CD4-positive, alpha-beta T cell treated with Interleukin-1 beta for 1 hour (primary cell): ENCODE measurements at places on chromosomes 6 and 20.

DNA sequence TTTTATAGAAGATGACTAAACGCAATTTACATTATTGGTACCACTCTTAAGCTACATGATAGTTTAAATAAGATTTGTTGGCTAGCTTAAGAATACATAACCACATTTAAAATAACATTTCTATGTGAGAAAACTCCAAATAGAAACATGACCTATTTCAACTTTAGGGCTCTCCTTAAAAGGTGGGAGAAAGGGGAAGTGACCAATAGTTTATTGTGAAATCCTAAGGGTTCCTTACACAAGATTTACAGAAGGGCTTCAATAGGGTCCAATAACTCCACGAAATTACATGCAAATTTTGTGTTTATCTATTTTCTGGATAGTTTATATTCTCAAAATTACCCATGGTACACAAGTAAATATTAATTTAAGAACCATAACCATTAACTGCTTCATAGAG lies 91.6 kb upstream of the DST start:
- DNase-seq: no peak

DNA sequence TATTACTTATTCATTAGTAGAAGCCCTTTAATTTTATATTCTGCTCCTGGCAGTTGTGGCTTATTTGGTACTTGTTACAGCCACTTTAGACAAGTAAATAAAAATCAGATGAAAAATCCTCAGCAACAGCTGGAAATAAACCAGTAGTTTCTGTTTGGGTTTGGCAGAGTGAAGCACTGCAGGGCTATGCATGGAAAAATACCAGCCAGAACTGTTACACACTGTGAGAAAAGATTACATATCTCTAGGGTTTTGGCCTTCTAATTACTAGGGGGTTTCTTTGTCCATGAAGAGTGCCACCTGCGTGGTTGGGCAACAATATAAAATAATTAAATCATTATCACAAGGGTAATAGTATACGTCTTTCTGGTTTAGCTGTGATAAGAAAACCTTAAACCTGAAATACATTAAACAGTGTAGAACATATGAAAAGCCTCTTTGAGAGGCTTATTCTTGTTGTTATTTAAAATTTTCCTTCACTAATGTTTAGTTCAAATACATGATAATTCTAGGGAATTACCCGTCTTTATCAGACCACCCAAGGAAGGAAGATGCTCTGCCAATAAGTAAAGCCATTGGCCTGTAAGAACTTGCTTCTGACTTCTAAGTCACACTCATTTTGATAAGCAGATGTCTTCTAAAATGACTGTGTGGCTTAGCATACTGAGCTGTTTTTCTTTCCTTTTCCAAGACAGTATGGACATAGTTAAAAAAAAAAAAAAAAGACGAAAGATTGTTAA lies 320.0 kb upstream of the FLRT3 start:
- DNase-seq: no peak

- no peak for DNase-seq
These were observed 130.5 kb upstream of the MAN1A1 start for GRCh38 chr6:119479860-119480655.

GRCh38 chr6:145829102-145829501 lies 14.5 kb upstream of the FBXO30 start:
- no peak for DNase-seq

- no peak for DNase-seq
These were observed 42.6 kb upstream of the ZNFX1 start for GRCh38 chr20:49320460-49320859.

DNA sequence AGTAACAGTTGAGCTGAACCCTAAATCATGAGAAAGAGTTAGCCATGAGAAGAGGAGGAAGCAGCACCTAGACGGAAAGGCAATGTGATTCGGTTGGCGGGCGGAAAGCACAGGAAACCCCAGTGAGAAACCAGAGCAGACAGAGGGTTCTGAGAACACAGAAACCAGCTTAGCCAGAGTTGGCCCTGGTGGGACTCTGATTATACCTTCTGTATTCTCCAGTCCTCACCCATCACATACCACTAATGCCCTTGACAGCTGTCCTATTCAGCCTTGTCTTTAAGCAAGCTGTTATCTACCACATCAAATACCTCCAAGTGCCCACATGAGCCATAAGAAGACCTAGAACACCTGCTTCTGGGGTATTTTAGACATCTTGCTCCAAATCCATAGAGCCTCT lies 58.9 kb upstream of the LRRC1 start:
- DNase-seq: no peak

DNA sequence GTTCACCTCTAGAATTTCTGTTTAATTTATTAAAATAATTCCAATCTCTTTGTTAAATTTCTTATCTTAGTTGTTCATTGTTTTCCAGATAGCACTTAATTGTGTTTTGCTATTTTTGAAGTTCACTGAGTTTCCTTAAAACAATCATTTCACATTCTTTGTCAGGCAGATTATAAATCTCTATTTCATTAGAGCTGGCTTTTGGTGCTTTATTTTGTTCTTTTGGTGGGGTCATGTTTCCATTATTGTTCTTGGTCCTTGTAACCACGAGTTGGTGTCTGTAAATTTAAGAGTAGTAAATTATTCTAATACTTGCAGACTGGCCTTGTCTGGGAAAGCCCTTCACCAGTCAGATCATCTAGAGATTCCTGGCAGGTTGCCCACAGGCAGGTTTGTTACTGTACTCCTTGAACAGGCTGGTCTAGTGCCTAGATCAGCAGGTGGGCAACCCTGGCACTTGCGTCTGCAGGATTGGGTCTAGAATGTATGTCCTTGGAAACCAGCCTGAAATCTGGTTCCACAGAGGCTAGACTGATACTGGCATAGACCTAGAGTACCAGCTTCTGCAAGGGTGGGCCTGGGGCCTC lies 110.4 kb downstream of the ADGB start:
- no peak for DNase-seq

- DNase-seq: no peak
These were observed 283.7 kb downstream of the BTBD3 start for GRCh38 chr20:12201289-12201991.
